Osteoblast (primary cell): ENCODE measurements at places on chromosomes 6 and 20. TPM values are rescaled to one million over a fixed set of nuclear protein-coding genes. Genes with fewer than 3 reads are reported as not detected.

Gene SLC22A23
- 16.2 and 18.1 TPM in 2 replicates for total RNA-seq

DNA sequence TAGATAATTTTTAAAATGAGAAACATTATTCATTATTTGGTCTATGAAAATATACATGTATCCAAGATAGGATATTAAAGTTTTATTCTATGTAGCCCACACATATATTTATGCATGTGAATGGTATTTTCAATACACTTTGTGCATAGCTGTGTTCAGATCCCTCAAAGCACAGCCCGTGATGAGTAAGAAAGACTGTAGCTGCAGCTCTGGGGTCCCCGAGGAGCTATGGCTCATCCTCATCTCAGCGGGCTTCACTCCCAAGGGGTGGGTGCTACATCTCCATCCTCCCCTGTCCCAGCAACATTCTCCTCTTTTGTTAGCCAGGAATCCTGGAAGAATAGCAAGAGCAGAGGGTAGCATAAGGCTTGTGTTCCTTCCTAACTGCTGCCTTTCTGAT is 130.8 kb downstream of the SAMD5 start:
- DNase-seq: no peak
- H3K27me3 ChIP-seq: no peaks in the 10 kb centered on the region
- H3K4me3 ChIP-seq: no peak overlapping the region

DNA sequence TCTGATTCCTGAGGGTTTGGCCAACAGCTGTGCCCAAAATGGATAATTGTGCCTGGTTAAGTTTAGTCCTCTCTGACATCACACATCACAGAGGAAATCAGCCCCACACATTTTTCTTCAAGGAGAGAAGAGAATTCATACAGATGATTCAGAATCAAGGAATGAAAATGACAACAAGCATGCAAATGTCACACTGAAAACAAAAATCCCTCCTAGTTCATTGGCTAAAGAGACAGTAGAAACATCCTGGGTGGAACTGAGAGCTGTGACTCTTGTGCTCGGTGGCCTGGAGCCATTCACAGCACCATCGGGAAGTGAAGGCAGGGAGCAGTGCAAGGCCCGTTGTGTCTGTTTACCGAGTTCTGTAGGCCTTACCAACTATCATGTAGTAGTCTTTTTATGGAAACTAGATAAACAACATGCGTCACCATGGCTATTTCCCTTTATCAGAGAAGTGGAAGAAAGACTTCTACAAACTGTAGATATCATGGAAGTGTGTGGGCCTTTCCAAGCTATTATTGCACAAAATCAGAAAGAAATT is 81.7 kb upstream of the TENT5A start:
- peaks cover 12% of the 10 kb centered on the region for H3K4me1 ChIP-seq
- no peak for DNase-seq
- no peaks in the 10 kb centered on the region for H3K36me3 ChIP-seq
- H3K4me3 ChIP-seq: peak overlapping the region; percentile 15

DNA sequence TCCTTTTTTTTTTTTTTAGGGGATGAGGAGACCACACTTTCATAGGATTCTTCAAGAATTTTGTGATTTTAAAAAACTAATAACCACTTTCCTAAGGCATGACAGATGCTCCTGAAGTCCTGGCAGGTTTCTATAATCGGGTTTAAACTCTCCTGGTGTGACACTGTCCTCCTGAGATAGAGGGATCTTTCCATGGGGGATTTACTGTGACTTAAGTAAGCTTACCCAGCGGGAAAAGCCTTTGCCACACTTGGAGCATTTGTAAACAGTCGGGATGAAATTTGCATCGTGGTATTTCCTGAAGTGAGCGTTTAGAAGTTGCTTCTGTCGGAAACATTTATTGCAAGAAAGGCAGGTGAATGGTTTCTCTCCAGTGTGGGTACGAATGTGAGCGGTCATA is 16.6 kb downstream of the CTCFL start:
- H3K27me3 ChIP-seq: peaks cover 8% of the 10 kb centered on the region
- no peaks in the 10 kb centered on the region for H3K36me3 ChIP-seq
- DNase-seq: no peak
- no peaks in the 10 kb centered on the region for H3K4me1 ChIP-seq
- no peak overlapping the region for H3K27ac ChIP-seq

Gene COL21A1
- 8.0 and 19.2 TPM in 2 replicates for total RNA-seq

- peaks cover 31% of the 10 kb centered on the region for H3K4me1 ChIP-seq
- no peaks in the 10 kb centered on the region for H3K27me3 ChIP-seq
- no peaks in the 10 kb centered on the region for H3K36me3 ChIP-seq
- peak overlapping the region; percentile 92 for H3K27ac ChIP-seq
These were observed 68.9 kb upstream of the FAM184A start for GRCh38 chr6:119147101-119148053.

DNA sequence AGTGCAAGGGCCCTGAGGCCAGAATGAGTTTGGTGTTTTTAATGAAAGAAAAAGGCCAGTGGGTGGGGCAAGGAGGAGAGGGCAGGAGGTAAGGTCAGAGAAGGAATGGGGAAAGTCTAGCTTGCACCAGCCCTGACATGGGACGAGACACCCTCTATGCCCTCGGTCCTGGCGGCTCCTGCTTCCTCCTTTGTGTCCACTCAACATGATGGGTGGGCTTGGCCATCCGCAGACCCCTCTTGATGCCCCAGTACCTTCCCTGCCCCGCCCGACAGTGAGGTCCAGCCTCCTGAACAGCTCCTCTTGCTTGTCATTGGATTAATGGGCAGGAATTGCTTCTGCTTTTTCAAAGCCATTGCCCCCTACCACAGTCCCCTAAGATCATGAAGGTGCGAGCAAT is 33.6 kb upstream of the ANGPT4 start:
- no peaks in the 10 kb centered on the region for H3K4me1 ChIP-seq
- H3K36me3 ChIP-seq: no peaks in the 10 kb centered on the region
- no peak overlapping the region for H3K4me3 ChIP-seq
- peaks cover 2% of the 10 kb centered on the region for H3K27me3 ChIP-seq
- no peak for DNase-seq

DNA sequence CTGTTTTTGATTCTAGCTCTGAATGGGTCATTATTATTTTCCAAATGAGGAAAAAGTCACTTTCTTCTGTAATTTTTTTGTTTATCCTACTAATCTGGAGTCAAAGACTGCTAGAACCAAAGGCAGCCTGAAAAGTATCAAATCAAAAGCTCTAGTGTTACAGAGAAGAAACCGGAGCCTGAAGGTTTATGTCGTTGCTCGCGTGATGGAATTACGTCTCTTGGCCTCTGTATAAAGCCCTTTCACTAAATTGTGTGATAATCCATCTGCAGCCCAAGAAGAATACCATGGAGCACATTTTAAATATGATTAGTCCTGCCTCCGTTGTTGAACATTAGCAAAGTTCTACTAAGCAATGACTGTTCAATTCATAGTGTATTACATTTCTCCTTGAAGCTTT is 738.6 kb downstream of the C6orf118 start:
- H3K36me3 ChIP-seq: no peaks in the 10 kb centered on the region
- H3K4me3 ChIP-seq: no peak overlapping the region
- H3K27me3 ChIP-seq: no peaks in the 10 kb centered on the region
- no peak overlapping the region for H3K27ac ChIP-seq
- DNase-seq: no peak
- no peaks in the 10 kb centered on the region for H3K4me1 ChIP-seq

- H3K27ac ChIP-seq: no peak within 1 kb of the TSS
- no peaks in the 10 kb centered on the region for H3K36me3 ChIP-seq
- peak; percentile 62 for DNase-seq
- peak within 1 kb of the TSS; percentile 74 for H3K4me3 ChIP-seq
These were observed at the start of gene PRSS35 for GRCh38 chr6:83511901-83512681. Gene PRSS35 (plus strand): TSS chr6:83512534. CDS start chr6:83523442, 10,908 bp downstream.

Gene CUTA
- total RNA-seq: 89.3 and 122 TPM in 2 replicates

Gene TFAP2D
- total RNA-seq: not detected in 2 replicates

DNA sequence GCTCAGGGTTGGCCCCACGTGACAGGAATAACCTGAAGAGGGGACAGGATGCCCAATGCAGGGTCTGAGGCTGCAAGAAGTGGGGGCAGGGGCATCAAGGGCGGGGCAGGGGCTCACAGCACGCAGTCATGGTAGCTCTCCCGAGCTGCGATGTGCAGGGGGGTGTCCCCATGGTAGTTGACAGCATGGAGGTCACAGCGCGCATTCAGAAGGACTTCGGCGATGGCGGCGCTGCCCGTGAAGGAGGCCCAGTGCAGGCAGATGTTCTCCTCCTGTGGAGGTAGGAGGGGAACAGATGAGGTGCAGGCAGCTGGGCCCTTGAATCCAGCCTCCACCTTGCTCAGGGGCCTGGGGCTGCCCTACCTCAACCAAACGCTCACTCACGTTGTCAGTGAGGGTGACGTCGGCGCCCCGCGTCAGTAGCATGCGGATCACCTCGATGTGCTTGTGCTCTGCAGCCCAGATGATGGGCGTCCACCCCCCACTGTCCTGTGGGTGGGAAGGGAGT is 5.8 kb upstream of the SLC44A4 start:
- H3K27me3 ChIP-seq: no peaks in the 10 kb centered on the region
- no peak overlapping the region for H3K27ac ChIP-seq
- H3K36me3 ChIP-seq: peaks cover 75% of the 10 kb centered on the region
- H3K4me3 ChIP-seq: no peak overlapping the region

DNA sequence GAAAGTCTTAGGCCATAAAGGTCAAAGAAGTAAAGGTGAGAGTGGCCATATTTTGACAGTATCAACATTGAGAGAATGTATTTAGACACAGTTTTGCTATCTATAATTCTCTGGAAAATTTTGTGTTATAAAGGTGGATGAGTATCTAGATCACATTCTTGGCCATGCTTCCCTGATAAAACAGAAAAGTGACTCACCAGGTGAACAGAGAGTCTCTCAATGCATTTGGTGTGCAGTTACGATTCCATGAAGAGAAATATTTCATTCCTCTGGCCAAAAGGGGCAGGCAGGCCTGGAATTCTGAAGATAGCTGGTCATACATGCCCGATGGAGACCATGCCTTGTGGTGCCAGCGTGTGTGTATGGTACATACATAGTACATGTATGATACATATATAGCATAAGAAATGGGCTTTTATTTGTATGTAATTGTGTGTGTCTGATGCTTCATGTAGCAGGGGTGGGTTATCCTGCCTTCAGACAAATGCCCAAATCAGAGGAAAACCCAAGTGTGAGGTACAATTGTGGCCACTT is 164.0 kb downstream of the SOBP start:
- no peak for DNase-seq
- no peaks in the 10 kb centered on the region for H3K36me3 ChIP-seq
- no peaks in the 10 kb centered on the region for H3K27me3 ChIP-seq
- H3K4me3 ChIP-seq: no peak overlapping the region

GRCh38 chr6:79874531-79875134 is 72.7 kb downstream of the ELOVL4 start:
- H3K36me3 ChIP-seq: no peaks in the 10 kb centered on the region
- H3K4me1 ChIP-seq: no peaks in the 10 kb centered on the region
- peaks cover 8% of the 10 kb centered on the region for H3K27me3 ChIP-seq
- no peak overlapping the region for H3K27ac ChIP-seq

GRCh38 chr6:119322715-119323350 is 26.7 kb downstream of the MAN1A1 start:
- DNase-seq: no peak
- H3K36me3 ChIP-seq: no peaks in the 10 kb centered on the region
- H3K27me3 ChIP-seq: no peaks in the 10 kb centered on the region

DNA sequence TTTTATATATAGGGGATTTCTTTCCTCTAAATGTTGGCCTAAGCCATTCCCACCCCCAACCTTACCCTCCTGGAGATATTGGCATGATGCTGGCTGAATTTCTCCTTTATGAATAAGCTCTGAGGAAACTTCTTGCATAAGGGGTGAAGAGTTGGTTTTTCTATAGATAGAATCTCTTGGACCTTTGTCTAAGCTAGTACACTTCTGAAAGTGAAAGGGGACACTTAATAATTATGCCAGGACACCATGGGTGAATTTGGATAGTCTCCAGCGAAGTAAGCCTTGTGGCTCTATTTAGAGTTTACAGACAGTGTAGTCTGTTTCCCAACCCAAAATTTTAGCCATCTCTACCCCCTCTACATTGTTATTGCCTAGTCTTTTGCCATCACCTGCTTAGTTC is 27.1 kb upstream of the FABP7 start:
- no peaks in the 10 kb centered on the region for H3K27me3 ChIP-seq
- H3K4me3 ChIP-seq: no peak overlapping the region
- no peaks in the 10 kb centered on the region for H3K36me3 ChIP-seq
- H3K4me1 ChIP-seq: no peaks in the 10 kb centered on the region
- DNase-seq: no peak

Gene GRM4
- 0.36 TPM in 1 of 2 replicates, not detected in the other for total RNA-seq

Gene ETV7
- total RNA-seq: 3.3 and 3.5 TPM in 2 replicates

Gene IP6K3
- total RNA-seq: under 0.01 and 0.29 TPM in 2 replicates

- DNase-seq: peak; percentile 77
- H3K4me1 ChIP-seq: peaks cover 73% of the 10 kb centered on the region
- peaks cover 20% of the 10 kb centered on the region for H3K36me3 ChIP-seq
- H3K27me3 ChIP-seq: no peaks in the 10 kb centered on the region
- no peak overlapping the region for H3K4me3 ChIP-seq
- peak overlapping the region; percentile 27 for H3K27ac ChIP-seq
These were observed 19.0 kb upstream of the TLDC2 start for GRCh38 chr20:36856691-36857635.

GRCh38 chr6:134539865-134540323 is 222.0 kb upstream of the SGK1 start:
- no peaks in the 10 kb centered on the region for H3K36me3 ChIP-seq
- no peaks in the 10 kb centered on the region for H3K27me3 ChIP-seq
- H3K4me1 ChIP-seq: peaks cover 12% of the 10 kb centered on the region
- no peak for DNase-seq
- no peak overlapping the region for H3K27ac ChIP-seq

Gene ARMC12
- 0.36 and 0.59 TPM in 2 replicates for total RNA-seq

- H3K36me3 ChIP-seq: no peaks in the 10 kb centered on the region
- no peak overlapping the region for H3K27ac ChIP-seq
- H3K4me3 ChIP-seq: no peak overlapping the region
- H3K4me1 ChIP-seq: no peaks in the 10 kb centered on the region
- DNase-seq: no peak
- no peaks in the 10 kb centered on the region for H3K27me3 ChIP-seq
These were observed 45.4 kb upstream of the SPTLC3 start for GRCh38 chr20:12963416-12963815.

- H3K36me3 ChIP-seq: no peaks in the 10 kb centered on the region
- peaks cover 23% of the 10 kb centered on the region for H3K4me1 ChIP-seq
- H3K4me3 ChIP-seq: no peak overlapping the region
- no peaks in the 10 kb centered on the region for H3K27me3 ChIP-seq
These were observed 215.0 kb downstream of the THBS2 start for GRCh38 chr6:169038691-169039090.

Gene PCMT1
- total RNA-seq: 91.6 and 104 TPM in 2 replicates

GRCh38 chr20:3681931-3682781 is at the start of gene ADAM33:
Gene ADAM33 (minus strand): TSS chr20:3682010. CDS start chr20:3682004, 6 bp downstream.
- H3K4me1 ChIP-seq: peaks cover 18% of the 10 kb centered on the region
- H3K4me3 ChIP-seq: peak within 1 kb of the TSS; percentile 67
- peaks cover 11% of the 10 kb centered on the region for H3K27me3 ChIP-seq

Gene FOXQ1
- 0.59 and 2.5 TPM in 2 replicates for total RNA-seq

DNA sequence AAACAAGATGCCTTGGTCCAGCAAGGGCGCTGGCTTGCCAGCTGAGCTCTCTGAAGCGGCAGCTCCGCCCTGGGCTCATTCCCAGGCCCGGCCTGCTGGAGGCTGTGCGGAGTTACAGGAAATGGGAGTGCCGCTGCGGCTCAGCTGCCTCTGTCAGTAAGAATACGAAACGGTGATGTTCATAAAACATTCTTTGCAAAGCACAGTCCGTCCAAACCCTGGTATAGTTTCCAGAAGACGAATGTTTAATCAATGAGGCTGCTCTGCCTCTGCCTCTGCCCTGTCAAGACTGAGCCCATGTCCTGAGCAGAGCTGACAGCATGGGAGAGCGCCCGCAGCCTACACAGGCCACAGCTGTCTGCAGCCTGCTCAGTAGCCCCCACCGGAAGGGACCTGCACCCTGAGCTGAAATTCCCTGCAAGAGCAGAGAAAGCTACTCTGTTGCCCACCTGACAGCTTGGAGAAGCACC is 153.3 kb upstream of the SNX9 start:
- H3K4me1 ChIP-seq: peaks cover 21% of the 10 kb centered on the region
- H3K36me3 ChIP-seq: no peaks in the 10 kb centered on the region
- H3K27me3 ChIP-seq: no peaks in the 10 kb centered on the region
- peak overlapping the region; percentile 26 for H3K27ac ChIP-seq
- H3K4me3 ChIP-seq: peak overlapping the region; percentile 38

Gene BMP2
- 1.8 TPM in 2 replicates for total RNA-seq

Gene KIF25
- total RNA-seq: not detected in 2 replicates
